Bronchial epithelial cell (primary cell): ENCODE measurements at places on chromosomes 3 and 15. TPM values are rescaled to one million over a fixed set of nuclear protein-coding genes. Genes with fewer than 3 reads are reported as not detected.

Gene CACNA2D3
- total RNA-seq: 0.13 TPM in 1 of 2 replicates, not detected in the other

Gene ACAD9
- 23.7 and 24.7 TPM in 2 replicates for total RNA-seq

Gene CPB1
- total RNA-seq: not detected in 2 replicates

Gene C3orf22
- not detected in 2 replicates for total RNA-seq

Gene GDPGP1
- total RNA-seq: 2.0 and 2.9 TPM in 2 replicates

Gene ABI3BP
- 0.53 and 0.77 TPM in 2 replicates for total RNA-seq

Gene MYEF2
- total RNA-seq: 1.8 and 8.8 TPM in 2 replicates

Gene TTC23
- 10.0 and 16.6 TPM in 2 replicates for total RNA-seq

Gene KCNMB2
- total RNA-seq: not detected in 2 replicates

Gene WNT7A
- 7.9 and 13.4 TPM in 2 replicates for total RNA-seq

Gene NEK10
- total RNA-seq: 1.0 and 1.1 TPM in 2 replicates

Gene UNC13C
- total RNA-seq: 0.26 and 0.64 TPM in 2 replicates

Gene CDHR4
- not detected in 2 replicates for total RNA-seq

Gene RPN1
- total RNA-seq: 506 and 514 TPM in 2 replicates

Gene LMAN1L
- under 0.01 TPM in 1 of 2 replicates, not detected in the other for total RNA-seq

Gene SNTN
- not detected in 2 replicates for total RNA-seq

Gene SNX33
- total RNA-seq: 15.0 and 19.8 TPM in 2 replicates

Gene FGF7
- 0.13 and 4.7 TPM in 2 replicates for total RNA-seq

Gene ISL2
- total RNA-seq: 0.26 TPM in 1 of 2 replicates, not detected in the other

Gene IL12A
- total RNA-seq: 0.26 TPM in 2 replicates

Gene SMARCC1
- 25.6 and 28.7 TPM in 2 replicates for total RNA-seq

Gene CDCP1
- 41.3 and 64.9 TPM in 2 replicates for total RNA-seq

Gene KCTD6
- 3.9 and 5.0 TPM in 2 replicates for total RNA-seq

Gene FOXB1
- not detected in 2 replicates for total RNA-seq

Gene CCDC66
- total RNA-seq: 13.7 and 22.3 TPM in 2 replicates

Gene INSYN1
- under 0.01 and 1.2 TPM in 2 replicates for total RNA-seq

Gene CISH
- 0.26 and 0.77 TPM in 2 replicates for total RNA-seq

Gene ESYT3
- 1.1 and 2.9 TPM in 2 replicates for total RNA-seq

Gene MEGF11
- total RNA-seq: not detected in 2 replicates

Gene RTP3
- total RNA-seq: not detected in 2 replicates
